T-helper 9 cell (primary cell): ENCODE measurements at places on chromosomes 1 and 21.

- DNase-seq: peak; percentile 48
Observed at GRCh38 chr1:24321697-24322469, 2.7 kb downstream of the GRHL3 start.

GRCh38 chr1:36739703-36740289 lies 257.1 kb upstream of the CSF3R start:
- no peak for DNase-seq

DNA sequence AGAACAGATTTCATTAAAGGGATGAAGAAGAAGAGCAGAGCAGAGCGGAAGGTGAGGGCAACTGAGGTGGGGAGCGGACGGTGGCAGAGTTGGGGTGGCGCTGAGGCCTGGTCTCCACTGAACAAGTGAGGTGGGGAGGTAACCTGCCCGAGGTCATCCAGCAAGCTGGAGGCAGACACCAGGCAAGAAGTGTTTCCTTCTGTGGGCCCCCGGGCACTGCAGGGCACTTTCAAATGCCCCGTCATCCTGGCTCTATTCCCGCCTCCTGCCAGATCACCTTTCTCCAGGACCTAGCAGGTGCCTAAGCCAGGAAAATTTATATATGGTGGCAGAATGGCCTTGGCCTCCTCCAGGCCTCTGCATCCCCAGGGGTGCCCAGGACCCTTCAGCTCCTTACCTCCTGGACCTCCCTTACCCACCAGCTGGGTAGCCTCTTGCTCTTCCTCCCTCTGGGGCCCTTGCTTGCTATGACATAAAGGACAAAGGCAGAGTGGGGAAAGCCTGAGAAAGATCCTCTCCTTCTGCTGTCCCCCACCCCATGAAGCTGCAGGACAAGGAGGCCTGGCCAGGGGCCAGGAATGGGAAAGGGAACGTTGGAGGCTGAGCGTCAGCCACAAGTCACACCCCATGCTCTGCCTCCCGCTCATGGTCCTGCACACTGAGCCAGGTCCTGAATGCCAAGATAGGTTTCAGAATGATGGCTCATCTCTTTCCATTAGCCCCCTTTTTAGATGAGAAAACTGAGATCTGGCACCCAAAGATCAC lies 29.0 kb downstream of the VWA5B1 start:
- DNase-seq: no peak

GRCh38 chr1:30036229-30036547 lies 687.2 kb downstream of the MATN1 start:
- DNase-seq: no peak

DNA sequence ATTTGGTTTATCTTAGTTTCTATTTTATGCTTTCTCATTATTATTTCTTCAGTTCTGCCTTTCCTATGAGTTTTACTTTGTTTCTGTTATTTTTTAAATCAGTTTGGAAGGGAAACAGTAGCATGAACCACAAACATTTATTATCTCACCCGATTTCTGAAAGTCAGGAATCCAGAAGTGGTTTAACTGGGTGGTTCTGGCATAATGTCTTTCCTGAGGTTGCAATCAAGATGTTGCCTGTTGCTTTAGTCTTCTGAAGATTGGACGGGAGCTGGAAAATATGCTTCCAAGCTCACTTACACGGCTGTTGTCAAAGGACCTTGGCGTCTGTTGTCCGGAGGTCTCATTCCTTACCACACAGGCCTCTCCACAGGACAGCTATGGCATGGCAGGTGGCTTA lies 50.4 kb downstream of the SNRPE start:
- no peak for DNase-seq

GRCh38 chr1:58104960-58105359 lies 441.6 kb downstream of the OMA1 start:
- DNase-seq: no peak

DNA sequence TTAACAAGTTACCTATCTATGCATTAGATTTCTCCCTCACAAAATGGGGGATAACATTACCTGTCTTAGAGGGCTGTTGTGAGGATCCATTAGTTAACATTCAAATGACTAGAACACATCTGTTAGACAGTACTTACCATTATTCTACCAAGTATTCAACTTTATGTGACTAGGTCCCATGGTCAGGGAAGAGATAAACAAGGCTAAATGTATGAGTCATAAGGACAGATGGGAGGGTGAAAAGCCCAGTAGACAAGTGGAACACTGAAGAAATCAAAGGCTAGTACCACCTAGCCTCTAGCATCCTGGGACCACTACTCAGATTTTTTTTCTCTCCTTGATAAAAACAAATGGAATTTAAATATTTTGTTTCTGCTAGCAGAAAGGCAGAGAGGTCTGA lies 9.0 kb upstream of the VHLL start:
- DNase-seq: no peak

DNA sequence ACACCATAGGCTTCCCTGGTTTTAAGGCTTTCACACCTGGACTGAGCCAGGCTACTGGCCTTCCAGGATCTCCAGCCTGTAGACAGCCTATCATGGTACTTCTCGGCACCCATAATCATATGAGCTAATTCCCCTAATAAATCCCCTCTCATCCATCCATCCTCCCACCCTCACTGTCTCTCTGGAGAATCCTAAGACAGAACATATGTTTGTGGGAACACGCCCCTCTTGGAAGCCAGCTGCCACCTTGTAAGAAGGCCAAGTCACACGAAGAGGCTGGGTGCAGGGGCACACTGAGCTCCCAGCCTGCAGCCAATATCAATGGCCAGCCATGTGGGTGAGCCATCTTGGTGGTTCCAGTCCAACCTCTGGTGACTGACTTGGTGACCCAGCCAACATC lies 7.4 kb downstream of the CLCC1 start:
- no peak for DNase-seq

DNA sequence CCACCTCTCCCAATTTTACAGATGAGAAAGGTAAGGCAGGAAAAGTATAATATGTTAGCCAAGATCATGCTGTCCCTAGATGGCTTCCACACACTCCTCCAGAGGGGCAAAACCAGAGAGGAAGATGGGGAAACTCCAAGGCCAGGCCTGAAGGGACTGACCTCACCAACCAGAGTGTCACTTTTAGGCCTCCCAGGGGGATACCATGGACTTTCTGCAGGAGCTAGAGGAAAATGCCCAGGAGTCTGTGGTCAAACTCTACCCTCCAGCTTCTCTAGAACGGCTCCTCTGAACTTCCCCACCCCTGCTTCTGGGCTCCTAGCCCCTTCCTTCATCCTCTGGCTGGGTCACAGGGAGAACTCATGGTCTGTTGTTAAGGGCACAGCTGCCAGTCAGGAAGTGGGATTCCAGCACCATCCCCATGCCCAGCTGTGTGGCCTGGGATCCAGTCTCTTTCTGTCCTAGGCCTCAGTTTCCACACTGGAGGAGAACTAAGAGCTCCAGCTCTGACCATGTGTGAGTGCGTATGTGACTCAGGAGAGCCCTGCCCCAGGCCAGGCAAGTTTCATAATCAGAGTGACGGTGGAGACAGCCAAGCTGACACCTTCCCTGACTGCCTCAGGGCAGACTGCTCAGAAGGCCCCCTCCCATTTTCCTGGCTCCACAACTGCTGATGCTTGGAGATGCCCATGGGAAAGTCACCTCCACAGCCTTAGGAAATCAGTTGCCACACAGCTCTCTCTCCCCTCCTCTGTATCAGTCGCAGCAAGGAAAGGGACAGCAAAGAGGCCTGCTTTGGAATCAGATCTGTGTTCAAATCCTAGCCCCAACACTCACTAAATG lies 1.9 kb downstream of the IGSF8 start:
- DNase-seq: no peak

GRCh38 chr21:29704719-29705118 lies 235.1 kb downstream of the GRIK1 start:
- DNase-seq: no peak

DNA sequence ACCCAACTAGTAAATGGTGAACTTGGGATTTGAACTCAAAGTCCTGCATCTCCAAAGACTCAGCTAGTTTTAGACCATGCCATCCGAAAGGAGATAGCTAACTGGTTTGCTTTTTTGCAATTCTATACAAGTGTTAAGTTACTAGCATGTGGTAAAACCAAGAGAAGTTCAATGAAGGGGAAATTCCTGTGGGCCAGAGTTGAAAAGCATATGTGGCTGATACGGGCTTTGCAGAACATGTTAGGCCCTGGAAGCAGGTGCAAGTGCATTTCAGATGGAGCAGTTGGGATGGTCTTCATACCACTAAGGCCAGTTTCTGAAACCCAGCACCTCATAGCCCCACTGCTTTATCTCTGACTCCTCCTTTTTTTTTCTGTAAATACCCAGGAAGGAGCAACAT lies 620.9 kb downstream of the PLPP3 start:
- no peak for DNase-seq

DNA sequence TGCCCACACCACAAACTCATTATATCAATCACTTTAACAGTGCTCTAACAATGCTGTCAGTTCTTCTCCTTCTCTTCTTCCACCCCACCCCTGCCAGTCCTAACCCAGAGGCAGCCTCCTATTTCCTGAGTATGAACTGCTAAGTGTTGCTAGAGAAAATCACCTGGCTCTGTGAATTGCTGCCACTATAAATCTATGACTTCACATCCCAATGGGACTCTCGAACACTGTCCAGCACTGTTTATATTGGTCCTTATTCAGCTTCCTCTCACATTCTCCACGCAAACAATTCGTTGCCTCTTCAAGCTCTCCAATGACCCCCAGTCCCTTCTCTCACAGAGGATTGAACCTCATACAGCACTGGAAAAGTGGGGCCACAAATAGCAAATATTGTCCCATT lies 27.0 kb upstream of the USH2A start:
- no peak for DNase-seq

GRCh38 chr1:68339505-68339904 lies 107.2 kb upstream of the WLS start:
- DNase-seq: no peak

DNA sequence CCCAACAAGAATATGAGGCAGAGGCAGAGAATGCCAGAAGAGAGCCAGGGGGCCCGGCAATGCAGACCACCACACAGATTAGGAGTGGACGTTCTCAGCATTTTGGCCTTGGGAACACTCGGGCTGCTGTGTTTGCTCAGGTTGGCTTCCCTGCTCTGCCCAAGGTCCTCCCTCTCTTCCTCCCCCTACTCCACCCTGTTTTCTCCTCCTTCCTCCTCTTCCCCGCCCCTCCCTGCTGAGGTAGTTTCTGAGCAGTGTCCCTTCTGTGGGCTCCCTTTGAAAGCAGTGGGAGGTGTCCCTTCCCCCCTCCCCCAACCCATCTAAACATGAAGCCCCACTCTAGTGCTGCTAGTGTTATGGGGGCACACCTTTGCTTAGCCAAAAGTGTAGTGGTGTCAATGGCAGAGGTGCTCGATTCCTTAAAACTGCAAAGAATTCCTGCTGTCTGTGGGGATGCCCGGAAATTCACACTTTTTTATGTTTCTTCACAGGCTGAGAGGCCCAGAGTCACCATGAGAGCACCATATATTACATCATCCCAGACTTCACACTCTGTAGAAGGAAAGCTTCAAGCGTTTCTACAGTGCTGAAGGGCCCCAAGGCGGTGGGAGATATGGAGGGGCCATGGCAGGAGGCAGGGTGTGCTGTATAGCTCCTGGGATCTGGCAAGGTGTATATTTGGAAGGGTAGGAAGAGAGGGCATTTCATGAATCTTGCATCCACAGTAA lies at the start of gene HHIPL2:
Gene HHIPL2, minus strand, starts transcription at position 161 of the 728 bp plus-strand sequence. Its CDS starts 60 bp downstream, at position 101.
- DNase-seq: no peak

- no peak for DNase-seq
Observed at GRCh38 chr1:103341377-103341880, 184.1 kb upstream of the RNPC3 start.

DNA sequence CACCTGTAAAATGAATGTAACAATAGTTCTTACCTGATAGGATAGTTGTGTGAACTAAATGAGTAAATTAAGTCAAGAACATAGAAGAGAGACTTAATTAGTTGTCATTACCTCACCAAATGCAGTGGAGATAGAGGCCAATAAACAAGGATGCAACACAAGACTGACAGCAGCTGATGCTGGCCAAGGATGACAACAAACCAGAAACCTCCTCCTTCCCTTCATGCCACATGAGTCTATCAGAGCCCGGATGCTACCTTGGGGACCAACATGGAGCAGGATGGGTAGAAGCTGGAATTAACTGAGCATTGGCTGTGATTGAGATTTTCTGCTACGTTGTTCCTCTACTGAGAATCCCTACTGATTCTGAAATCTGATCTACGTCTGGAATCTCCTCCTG lies 30.3 kb upstream of the USP1 start:
- no peak for DNase-seq

GRCh38 chr1:201559679-201560162 lies 20.8 kb downstream of the NAV1 start:
- DNase-seq: peak; percentile 49

- DNase-seq: no peak
Observed at GRCh38 chr1:57061369-57061768, 95.6 kb upstream of the C8B start.
